ENCODE measurements at places on chromosomes 7 and 10.

GRCh38 chr10:13105184-13105583 lies 5.2 kb downstream of the OPTN start:
- DNase-seq: no peak

- no peak for DNase-seq
Observed at GRCh38 chr7:68678196-68678595, 920.1 kb upstream of the AUTS2 start.

DNA sequence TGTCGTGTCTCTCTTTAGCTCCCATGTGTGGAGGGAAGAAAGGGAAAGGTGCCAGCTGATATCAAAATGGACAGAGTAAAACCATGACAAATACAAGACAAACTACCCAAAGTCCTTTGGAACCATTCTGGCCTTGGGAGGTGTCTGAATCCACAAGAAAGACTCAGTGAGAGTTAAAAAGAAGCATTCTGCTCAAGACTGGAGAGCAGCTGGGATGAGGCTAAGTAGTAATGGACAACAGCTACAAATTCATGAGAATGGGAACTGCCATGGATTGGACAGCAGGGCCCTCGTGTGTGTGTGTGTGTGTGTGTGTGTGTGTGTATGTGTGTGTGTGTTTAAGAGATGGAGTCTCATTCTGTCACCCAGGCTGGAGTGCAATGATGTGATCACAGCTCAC lies 39.6 kb upstream of the MYL10 start:
- DNase-seq: no peak

DNA sequence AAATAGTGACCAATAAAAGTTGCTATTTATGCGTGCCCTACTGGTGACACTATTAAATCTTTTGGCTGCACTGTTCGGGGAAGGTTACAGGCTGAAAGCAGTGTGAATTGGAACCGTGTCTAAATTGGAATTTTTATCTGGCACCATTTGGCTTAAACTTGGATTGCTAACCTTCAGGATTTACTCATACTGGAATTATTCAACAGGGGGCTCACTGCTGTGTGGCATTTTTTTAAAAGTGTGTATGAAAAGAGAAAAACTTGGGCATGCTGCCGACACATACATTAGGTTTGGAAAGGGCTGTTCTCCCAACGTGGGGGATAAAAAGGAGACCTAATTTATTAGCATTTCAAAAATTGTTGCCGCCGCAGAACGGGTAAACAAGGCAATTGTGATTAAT lies 537.9 kb upstream of the MGMT start:
- DNase-seq: no peak

DNA sequence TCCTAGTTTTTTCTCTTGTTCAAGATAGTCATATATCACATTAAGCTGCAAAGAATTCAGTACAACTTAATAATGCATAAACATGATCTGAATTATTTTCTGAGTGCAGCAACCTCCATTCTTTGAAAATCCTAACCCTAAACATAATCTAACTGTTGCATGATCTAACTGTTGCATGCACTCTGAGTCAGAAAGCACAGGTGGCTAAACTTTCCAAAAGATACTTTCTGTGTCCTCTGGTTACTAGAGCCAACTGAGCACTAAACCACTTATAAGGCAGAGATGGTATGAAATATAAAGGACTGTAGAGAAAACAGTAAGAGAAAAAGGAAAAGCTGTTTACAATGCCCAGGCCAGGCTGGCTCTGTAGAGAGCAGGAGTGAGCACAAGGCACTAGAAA lies 23.0 kb upstream of the FAM133B start:
- no peak for DNase-seq

GRCh38 chr7:5442757-5443305 lies 19.2 kb upstream of the TNRC18 start:
- no peak for DNase-seq

DNA sequence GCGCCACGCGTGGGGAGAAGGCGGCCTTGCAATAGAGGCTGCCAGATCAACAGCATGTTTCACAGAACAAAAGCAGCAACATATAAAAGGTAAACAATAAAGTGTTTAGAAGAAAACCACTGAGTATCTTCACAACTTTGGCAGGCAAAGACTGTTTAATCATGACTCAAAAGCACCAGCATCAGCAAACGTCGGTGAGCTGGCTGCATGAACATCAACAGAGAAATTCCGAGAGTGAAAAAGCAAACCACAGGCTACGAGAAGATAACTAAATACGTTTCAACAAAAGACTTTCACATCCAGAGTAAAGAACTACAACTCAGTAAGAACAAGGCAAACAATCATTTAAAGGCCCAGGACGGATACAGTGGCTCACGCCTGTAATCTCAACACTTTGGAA lies 172.0 kb downstream of the MAD1L1 start:
- no peak for DNase-seq

GRCh38 chr7:142053988-142054387 lies 57.5 kb upstream of the MGAM2 start:
- DNase-seq: no peak

DNA sequence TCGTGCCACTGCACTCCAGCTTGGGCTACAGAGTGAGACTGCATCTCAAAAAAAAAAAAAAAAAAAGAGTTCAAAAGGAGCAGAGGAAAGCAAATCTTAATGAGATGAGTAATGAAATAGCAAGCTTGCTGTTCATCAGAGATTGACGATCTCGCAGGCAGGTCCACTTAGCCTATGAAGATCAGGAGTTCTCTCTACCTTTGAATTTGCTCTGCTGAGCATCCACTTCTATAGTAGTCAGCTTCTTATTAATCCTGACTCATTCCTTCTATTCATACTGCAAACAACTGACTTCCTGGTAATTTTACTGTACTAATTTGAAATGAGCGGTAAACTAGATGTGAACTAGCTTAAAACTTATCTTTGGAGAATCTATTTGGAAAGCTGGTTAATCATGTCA lies 1014.6 kb downstream of the GATA3 start:
- no peak for DNase-seq

DNA sequence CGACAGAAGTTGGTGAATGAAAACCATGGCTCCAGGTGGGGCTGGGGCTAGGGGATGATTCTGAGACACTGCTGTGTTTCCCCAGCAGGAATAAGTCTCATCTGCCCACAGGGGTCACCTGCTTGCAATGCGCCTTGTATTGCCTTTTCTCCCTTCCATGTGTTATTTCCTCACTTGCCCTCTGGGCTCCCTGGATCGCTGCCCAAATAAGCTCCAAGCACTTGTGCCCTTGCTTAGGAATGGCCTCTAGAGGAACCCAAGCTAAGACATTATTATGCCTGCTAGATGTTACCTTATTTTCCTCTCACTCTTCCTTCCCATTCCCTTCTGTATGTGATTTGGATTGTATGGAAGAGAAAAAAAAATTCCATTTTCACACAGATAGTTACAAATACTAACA lies 24.8 kb upstream of the PLPP4 start:
- no peak for DNase-seq

DNA sequence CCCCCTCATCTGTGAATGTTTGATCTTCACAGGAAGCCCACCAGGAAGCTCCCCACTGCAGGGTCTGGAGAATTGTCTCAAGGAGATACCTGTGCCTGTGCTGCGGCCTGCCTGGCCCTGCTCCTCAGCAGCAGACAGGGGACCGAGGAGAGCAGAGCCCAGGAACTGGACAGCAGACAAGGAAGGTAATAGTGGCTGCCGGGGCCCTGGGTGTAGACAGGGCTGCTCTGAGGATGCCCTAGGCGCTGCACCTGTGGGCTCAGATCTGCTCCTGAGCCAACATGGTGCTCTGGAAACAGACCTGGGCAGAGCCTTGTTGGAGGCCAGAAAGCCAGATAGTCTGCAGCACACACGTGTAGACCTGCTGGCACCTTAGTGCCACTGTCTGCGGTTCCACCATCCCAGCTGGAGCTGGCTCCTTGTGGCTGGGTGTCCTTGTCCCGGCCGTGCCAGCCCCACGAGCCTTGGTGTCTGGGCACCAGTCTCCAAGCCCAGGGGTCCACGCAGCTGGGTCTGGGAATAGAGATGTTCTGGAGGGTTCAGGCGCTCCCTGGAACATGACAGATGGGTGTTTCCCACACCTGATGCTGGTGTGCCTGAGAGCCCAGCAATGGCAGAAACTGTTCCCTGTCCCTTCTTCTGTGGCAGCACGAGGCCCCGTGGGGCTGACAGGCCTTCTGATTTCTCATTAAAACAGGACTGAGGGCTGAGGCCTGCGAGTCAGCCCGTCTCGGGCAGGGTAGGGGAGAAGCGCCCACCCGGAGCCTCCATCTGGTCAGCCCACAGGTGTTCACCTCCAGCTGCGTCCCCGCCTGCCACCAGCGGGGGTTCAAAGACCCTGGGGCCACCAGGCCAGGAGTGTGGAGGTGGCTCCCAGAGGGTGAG lies 44.7 kb downstream of the ZNF467 start:
- DNase-seq: no peak

GRCh38 chr7:30023524-30023923 lies 3.0 kb downstream of the FKBP14 start:
- no peak for DNase-seq

GRCh38 chr7:151051108-151051507 lies 2.8 kb downstream of the ASIC3 start:
- DNase-seq: no peak

DNA sequence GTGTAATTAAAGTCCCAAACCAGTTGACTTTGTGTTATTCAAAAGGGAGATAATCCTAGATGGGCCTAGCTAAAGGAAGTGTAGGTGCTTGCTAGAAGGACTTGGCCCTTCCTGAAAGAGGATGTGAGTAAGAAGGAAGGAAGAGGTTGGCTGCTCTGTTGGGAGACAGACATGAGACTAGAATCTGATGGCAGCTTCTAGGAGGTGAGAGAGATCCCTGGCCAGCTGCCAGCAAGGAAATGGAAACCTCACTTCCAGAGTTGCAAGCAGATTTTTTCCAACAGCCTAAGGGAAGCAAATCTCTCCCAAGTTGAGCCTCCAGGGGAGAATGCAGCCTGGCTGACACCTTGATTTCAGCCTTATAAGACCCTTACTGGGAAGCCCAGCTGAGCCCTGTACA lies 368.4 kb upstream of the ZMIZ1 start:
- DNase-seq: no peak

GRCh38 chr7:107850216-107850615 lies 40.8 kb upstream of the DLD start:
- DNase-seq: no peak

DNA sequence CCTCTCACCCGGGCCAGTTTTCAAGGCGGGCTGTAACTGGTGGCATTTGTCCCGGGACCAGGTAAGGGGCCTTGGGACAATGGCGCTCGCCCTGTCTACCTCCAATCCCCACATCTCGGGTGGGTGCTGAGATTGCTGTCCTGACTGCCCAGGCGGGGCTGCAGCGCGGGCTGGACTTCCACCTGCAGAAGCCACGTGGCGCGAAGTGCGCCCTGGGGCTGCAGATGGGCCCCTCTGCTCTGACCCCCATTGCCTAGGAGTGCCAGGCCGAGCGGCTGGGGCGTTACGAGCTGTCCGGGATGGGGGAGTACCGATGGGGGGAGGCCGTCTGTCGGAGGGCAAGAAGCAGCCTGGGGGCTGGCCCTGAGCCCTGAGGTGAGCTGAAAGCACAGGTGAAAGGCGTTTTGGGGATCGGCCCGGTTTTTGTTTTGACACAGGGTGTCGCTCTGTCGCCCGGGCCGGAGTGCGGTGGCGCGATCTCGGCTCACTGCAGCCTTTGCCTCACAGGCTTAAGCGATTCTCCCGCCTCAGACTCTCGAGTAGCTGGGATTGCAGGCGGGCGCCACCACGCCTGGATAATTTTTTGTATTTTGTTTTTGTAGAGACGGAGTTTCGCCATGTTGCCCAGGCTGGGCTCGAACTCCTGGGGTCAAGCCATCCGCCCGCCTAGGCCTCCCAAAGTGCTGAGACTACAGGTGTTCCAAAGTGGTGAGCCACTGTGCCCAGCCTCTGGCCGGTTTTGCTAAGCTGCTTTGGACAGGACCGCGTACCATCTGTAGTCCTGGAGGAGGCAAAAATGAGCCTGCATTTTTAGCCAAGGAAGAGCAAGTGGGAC lies at the start of gene SFXN2:
Gene SFXN2, plus strand, starts transcription at position 16 of the 835 bp plus-strand sequence. CDS start 12,001 bp downstream, outside the sequence.
- DNase-seq: no peak

- no peak for DNase-seq
Observed at GRCh38 chr7:102220229-102220850, 66.3 kb upstream of the SH2B2 start.

DNA sequence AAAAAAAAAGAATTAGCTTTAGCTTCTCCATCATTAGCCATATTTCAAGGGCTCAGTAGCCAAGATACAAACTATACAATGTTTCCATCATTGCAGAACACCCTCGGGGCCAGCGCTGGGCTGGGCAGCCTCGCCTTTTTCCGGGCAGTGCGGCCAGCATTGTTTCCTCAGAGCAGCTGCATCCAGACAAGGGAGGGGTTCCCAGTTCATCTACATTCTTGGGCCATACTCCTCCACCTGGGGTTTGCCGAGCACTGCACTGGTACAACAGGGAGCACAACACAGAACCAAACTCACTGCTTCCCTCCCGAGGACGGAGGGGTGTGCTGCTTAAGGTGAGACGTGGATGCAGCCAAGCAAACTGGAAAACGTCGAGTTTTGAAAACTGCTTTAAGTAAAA lies 2.4 kb upstream of the PKD1L1 start:
- DNase-seq: no peak

- no peak for DNase-seq
Observed at GRCh38 chr7:50663396-50664102, 98.3 kb upstream of the DDC start.

GRCh38 chr7:113698556-113699220 lies 220.1 kb downstream of the PPP1R3A start:
- DNase-seq: no peak

DNA sequence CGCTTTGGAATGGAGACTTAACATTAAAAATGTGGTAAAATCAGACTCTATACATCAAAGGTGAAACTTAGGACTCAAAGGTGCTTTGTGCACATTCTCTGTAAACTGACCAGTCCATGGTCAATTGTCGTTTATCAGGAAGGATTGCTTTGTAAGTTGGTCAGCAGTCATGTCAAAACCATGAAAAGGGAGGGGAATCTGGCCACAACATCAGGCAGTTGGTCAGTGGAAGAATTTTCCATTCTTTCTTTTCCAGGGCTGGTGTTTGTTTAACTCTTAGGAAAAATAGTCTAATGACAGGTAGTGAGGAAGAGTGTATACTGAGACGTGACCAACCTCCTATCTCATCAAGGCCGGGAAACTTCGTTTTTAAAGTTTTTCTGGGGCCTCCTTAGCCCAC lies 226.5 kb downstream of the ADK start:
- no peak for DNase-seq

DNA sequence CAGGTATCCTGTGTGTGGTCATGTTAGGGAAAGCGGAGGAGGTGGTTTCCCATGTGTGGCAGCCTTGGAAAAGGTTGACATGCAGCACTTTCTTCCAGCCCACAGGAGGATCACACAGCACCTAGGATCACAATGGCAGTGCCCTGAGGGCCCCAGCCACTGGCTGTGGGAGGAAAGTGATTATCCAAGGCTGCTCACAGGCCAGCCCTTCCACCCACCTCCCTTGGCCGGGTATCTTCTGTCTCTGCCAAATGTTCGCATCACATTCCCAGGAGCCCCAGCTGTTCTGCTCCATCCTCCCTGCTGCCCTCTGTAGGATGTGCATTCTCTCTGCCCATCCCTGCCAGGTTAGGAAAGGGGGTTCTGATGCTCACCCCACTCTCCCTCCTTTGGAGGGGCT lies 2.5 kb upstream of the MLXIPL start:
- no peak for DNase-seq

GRCh38 chr7:116546916-116547315 lies 22.1 kb downstream of the CAV1 start:
- no peak for DNase-seq

GRCh38 chr10:94286901-94287300 lies 75.8 kb downstream of the NOC3L start:
- no peak for DNase-seq

GRCh38 chr7:128112018-128112780 lies 81.0 kb upstream of the LRRC4 start:
- no peak for DNase-seq

Measured in SIG-M5 (cell line).